Stimulated activated CD4-positive, alpha-beta T cell treated with anti-CD3 and anti-CD28 coated beads, Interleukin-12 subunit alpha, Interleukin-12 subunit beta, amount 100 ng/mL, for 24 hours (primary cell): ENCODE measurements at places on chromosomes 5 and 9.
A peak's percentile ranks its signal among the peaks of the same experiment; 100 is the strongest.

GRCh38 chr9:27037499-27037898 lies 32.0 kb upstream of the LRRC19 start:
- no peak for DNase-seq

DNA sequence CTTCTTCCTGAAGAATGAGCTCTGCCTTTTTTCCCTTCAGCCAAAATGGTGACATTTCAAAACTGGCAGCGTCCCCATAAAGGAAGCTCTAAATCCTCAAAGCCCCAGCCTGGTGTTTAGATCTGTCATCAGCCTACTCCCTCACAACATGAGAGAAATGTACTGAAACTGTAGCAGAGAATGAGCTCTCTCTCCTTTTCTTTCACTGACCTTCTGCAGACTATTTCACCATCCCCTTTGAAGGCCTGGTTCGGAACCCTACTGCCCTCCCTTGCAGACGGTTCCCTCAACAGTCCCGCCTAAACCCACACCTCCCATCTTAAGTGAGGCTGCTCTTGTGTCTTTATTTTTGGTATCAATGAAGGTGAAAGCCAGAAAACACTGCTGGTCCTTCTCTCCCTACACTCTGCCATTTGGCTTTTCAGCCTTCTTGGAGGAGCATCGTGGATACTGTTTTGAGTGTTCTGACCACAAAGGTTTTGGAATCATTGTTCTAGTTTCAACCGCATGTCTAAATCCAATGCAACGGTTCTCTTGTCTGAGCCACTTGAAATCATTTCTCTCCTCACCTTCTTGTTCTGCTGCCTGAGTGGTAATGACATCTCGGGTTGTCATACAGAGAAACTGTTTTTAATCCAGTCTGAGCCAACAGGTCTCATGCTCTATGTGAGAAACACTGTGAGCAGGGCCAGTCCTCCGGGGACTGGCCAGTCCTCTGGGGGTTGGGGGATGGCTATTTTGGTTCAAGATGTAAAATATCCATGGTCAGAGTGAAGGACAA lies 39.0 kb downstream of the ITK start:
- no peak for DNase-seq

- DNase-seq, result no peak
These were observed 42.1 kb downstream of the RFK start for GRCh38 chr9:76352026-76352620.

DNA sequence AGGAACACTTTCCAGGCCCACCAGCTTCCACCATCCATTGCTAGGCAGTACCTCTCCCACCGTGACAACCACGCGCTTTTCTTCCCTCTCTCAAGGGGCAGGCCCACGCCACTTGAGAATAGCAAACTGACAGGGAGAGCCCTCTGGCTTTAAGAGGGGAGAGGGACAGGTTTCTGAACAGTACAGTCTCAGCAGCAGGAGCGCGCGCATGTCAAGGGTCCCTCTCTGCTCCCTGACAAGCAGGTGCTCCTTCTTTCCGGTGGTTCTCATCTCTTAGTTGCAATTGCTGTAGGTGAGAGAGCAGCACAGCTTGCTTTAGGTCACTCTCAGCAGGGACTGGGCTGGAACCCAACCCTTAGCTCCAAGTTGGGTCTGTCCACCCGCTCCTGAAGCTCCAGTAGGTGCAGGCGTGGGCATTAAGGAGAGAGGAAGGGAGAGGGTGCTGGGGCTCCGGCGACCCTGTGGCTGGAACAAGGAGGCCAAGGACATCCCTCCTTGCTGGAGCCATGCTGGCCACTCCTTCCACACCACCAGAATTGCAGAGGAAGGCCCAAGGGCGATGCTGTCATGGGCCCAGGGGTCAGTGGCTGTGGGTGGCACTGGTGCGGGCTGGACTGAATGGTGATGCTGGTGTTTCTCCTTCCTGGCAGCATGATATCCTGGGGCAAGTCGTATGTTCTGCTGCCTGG lies 9.0 kb upstream of the PHF2 start:
- no peak for DNase-seq

DNA sequence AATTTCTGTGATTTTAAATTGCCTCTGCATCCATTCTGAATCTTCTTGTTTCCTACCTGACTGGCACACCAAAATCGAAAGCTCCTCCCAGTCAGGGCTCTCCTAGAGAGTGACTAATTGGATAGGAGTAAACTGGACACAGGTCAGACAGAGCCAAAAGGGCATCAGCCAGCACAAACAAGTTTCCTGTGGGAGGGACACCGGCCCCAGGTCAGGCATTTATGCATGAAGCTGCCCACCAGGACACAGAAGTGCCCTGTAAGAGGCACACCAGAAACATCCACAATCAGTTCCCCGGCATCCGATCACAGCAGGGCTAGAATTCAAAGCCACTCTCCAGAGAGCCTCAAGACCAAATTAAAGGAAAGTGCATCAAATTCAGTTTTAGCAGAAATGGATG lies 78.4 kb downstream of the SFXN1 start:
- DNase-seq, result no peak

GRCh38 chr5:115962565-115963402 lies 509 bp downstream of the LVRN start:
- DNase-seq, result no peak

DNA sequence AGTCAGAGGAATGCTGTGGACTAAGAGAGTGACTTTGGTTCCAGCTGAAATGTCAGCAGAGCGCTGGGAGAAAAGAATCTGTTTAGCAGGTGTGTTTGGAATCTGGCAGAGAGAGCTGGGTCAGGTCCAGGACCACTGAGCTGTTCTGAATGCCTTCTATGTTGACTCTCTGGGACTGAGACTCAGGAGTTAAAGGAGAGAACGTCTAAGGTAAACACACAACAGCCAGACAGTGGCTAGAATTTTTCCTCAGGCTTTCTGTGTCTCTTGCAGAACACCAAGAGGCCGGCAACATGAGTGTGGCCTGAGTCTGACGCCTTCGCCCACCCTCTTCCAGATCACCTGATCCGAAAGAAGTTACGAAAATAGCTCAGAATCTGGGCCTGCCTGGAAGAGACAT lies 107.2 kb upstream of the ZNF462 start:
- DNase-seq, result no peak

- DNase-seq, result no peak
These were observed 5.7 kb downstream of the DCAF10 start for GRCh38 chr9:37806271-37806670.

DNA sequence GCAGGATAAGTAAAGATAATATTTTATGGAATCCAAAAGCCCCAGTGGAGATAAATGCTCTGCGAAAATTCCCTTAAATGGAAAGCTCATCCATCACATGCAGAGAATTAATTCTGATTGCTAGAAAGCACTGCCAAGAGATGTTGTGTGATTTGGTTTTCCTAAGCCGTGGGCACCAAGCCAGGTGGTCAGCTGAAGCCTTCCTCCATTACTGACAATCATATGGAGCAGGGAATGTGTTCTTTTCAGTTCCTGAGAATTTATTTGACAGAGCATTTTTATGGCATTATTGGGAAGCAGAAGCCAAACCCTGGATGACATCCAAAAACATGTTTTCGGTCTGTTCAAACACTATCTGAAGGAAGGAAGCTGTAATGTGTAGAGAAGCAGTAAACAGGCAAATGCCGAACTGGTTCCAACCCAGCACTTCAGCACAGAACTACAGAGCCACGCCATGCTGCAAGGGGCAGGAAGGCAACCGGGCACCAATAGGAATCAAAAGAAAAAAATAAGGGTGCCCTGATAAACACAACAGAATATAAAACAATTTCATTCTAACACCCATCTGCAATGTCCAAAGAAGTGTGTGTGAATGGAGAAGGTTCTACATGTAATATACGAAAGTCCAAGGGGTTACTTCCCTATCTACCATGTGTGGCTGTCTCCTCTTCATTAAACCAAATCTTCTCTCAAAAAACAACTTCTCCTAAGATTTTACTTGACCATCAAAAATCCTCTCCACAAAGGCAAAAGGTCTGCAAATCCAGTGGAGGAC lies 12.3 kb downstream of the ARSB start:
- no peak for DNase-seq

DNA sequence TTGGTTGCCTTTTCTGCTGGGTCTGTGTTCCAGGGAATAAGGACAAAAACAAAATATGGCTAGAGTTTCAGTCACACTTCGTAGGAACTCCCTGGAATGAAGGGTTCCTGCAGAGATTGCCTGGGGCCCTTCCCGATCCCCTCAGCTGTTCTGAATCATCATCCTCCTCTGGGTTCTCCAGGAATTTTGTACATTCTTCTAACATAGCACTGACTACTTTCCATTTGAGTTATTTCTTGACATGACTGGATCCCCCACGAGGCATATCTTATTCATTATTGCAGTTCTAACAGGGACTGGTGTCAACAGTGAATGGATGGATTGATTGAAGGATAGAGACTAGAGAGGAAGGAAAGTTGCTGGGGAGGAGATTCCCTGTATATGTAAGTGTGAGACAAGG lies 49.2 kb upstream of the TNC start:
- DNase-seq, result no peak

DNA sequence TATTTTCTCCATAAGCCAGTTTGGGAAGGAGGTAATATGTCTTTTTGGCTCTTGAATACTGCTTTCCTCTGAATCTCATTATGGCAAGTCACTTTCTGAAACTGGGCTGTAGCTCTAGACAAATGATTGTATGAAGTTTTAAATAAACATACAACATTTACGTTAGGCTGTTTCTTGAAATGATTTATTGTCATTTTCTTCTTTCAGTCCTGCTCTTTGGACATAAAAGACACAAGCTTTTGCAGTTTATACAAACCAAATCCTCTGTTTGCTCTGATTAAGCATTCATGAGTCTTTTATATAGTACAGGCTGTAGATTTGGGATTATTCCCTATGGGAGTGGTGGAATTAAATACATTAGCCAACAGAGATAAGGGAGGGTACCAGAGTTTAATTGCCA lies 139.7 kb downstream of the CEP120 start:
- no peak for DNase-seq

DNA sequence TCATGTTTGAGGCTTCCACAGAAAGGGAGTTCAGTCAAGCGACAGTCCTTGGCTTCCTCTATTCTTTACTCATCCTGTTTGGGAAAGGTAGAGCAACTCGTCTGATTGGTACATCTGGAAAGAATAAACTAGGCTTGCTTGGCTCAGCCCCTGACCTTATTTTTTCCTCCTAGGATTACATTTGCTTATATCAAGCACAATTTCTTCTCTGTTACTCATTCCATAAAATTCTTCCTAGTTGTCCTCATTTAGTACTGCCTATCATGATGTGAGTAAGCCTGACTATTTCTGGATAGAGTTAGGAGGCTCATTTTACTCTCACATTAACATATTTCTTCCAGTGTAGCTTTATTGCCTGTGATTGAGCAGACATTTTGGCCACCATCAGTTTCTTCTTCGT lies 10.9 kb upstream of the CARNMT1 start:
- no peak for DNase-seq

GRCh38 chr5:176734756-176735342 lies 75.5 kb upstream of the UNC5A start:
- DNase-seq, result no peak

- DNase-seq, result no peak
These were observed 13.0 kb upstream of the RIMOC1 start for GRCh38 chr5:41891066-41891707.

GRCh38 chr9:18507151-18507550 lies 33.2 kb downstream of the ADAMTSL1 start:
- no peak for DNase-seq

DNA sequence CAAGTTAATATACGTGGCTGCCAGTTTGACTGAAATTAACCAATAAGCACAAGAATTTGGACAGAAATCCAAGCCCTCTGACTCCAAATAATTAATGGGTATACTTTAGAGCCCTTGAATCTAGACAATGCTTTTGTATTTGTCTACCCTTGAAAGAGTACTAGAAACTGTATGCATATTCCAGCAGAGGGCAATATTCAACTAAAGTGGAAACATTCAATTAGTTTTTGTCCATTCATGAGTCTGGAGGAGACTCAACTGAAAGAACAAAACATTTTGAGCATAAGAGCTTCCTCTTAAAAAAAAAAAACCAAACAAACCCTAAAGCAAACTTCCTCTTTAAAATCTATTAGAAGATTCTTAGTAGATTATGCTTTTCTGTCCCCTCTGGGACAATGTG lies 157.8 kb downstream of the ARHGEF28 start:
- DNase-seq, result no peak

GRCh38 chr9:33778700-33779351 lies 16.5 kb upstream of the PRSS3 start:
- DNase-seq, result peak; percentile 14

DNA sequence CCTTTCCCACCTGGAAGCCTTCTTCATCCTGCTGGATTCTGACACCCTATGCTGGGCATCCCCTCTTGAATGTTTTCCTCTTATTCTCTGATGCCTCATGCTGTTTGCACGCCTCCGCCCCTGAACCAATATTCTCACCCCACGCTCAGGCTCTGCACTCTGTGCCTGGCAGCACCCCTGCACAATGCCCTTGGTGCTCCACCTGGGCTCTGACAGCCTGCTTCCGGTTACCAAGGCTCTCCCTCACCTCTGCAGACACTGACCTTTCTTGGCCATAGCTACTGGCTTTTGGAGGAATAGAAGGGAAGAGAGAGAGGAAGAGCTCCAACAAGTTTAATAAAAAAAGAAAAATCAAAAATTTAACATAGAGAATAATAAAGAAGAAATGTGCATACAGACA lies 108.7 kb upstream of the SHB start:
- no peak for DNase-seq

GRCh38 chr9:85981369-85981768 lies 40.4 kb downstream of the NAA35 start:
- no peak for DNase-seq

DNA sequence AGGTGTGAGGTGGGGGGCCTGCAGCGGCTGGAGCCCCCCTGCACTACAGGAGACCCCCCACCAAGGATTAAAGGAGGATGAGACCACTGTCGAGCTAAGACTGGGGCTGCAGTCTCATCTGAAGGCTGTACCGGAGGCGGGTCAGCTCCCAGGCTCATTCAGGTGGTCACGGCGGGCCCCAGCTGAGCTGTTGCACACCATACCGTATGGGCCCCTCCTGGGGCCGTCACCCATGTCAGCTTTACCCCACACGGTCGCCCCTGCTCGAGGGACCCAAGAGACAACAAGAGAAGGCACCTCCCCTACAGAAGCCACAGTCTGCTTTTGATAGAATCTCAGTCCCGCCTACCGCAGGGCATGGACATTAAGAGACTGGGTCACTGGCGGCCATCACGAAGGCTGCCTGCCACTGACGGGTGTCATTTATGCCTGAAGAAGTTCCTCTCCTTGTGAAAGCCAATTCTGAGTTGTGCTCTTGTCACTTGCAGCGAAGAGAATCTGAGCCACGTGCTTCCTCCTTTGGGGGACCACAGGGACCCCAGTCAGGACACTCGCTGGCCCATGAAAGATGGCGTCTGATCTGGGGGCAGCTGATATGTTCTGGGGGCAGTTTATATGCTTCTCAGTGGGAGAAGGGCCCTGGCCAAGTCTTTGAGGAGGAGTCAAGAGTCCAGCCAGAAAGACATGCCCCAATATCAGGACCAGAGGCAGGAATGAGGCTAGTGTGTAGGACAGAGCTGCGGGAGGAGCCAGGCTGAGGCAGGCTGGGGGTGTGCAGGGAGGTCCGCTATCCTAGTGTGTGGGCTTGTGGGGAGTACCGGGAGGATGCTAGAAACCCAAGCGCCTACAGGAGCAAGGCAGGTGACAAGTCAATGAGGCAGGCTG lies 102.4 kb downstream of the ZNF354C start:
- no peak for DNase-seq

- no peak for DNase-seq
These were observed 657.8 kb downstream of the TLE1 start for GRCh38 chr9:81031422-81032029.
